ENCODE measurements at places on chromosomes 2 and 18. TPM values are rescaled to one million over a fixed set of nuclear protein-coding genes. Genes with fewer than 3 reads are reported as not detected.

- no peak for DNase-seq
These were observed 116.2 kb downstream of the GAREM1 start for GRCh38 chr18:32354518-32354917.

GRCh38 chr2:8587251-8587791, 94.5 kb upstream of the ID2 start:
- DNase-seq = no peak

- DNase-seq = no peak
These were observed 342.6 kb downstream of the DPP10 start for GRCh38 chr2:114784890-114785583.

DNA sequence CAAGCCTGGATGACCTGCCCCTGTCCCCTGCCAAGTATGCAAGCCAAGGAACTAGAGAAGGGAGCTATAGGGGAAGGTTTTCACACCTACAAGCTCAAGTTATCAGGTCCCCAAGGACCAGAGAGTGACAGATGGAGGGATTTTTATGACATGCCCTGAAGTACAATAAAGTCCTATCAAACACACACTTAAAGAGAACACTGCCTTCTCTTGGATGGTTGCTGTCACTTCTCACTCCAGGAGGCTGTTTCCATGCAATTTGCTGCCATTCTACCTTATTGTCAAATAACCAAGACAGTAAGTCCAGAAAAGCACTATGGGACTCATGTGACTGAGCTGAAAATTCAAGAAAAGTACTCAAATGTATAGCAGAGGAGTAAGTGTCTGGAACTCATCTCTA, 76.6 kb upstream of the DDX18 start:
- DNase-seq = no peak

The IL18R1 gene
- total RNA-seq = 1.0 TPM

The CDK5R2 gene
- not detected for total RNA-seq

DNA sequence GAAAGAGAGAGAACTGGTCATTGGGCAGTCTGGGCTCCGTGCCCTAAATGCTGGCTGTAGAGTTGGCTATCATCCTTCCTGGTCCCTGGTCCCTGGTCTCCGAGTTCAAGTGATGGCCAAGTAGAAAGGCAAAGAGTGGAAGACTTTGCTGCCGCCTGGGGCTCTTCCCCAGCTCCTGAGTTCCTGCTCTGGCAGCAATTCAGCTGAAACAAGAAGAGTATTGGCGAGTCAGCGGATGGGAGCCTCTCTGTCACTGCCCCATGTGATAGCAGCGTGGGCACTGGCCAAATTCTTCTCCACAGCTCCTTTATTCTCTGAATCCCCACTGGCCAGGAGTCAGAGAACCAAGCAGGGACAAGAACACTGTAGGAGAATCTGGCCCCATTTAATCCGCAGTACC, 351.0 kb upstream of the POU3F3 start:
- DNase-seq = no peak

The DLGAP1 gene
- total RNA-seq = not detected

The TNFRSF11A gene
- 1.1 TPM for total RNA-seq

The ANKRD53 gene
- total RNA-seq = 0.54 TPM

DNA sequence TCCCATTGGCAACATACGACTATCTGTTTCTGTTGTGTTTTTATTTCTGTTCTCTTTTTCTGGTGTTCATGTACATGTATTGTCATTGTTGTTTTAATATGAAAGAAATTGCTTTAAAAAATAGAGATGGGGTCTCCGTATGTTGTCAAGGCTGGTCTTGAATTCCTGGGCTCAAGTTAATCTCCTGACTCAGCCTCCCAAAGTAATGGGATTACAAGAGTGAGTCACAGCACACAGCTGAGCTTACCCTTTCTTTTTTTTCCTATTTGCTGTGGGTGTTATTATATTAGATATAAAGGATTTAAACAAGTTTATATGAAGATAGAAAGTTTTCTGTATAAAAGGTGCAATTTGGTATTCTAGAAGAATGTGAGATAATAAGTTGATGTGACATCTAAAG, 554.6 kb downstream of the DSC3 start:
- no peak for DNase-seq

The ANKRD30BL gene
- total RNA-seq = not detected

The CRYGD gene
- not detected for total RNA-seq

DNA sequence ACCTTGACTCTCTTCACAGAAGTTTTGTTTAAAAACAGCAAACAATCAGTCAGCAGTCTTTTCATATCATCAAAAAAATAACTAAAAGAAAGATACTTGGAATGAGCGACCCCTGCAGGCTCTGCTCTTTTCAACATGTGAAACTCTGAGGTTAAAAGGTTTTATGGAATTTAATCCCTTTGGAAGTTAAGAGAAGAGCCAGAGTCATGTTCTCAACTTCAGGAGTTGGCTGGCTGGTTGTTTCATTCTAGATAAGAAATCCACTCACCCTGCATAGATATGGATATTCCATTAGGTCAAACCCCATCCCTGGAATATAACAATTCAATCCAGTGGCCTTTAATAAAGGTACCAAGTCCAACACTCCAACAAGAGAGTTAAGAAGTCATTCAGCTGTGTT, 115.6 kb upstream of the RMDN2 start:
- DNase-seq = no peak

The DCDC2C gene
- not detected for total RNA-seq

GRCh38 chr2:122565364-122565763, 809.9 kb downstream of the TSN start:
- no peak for DNase-seq

DNA sequence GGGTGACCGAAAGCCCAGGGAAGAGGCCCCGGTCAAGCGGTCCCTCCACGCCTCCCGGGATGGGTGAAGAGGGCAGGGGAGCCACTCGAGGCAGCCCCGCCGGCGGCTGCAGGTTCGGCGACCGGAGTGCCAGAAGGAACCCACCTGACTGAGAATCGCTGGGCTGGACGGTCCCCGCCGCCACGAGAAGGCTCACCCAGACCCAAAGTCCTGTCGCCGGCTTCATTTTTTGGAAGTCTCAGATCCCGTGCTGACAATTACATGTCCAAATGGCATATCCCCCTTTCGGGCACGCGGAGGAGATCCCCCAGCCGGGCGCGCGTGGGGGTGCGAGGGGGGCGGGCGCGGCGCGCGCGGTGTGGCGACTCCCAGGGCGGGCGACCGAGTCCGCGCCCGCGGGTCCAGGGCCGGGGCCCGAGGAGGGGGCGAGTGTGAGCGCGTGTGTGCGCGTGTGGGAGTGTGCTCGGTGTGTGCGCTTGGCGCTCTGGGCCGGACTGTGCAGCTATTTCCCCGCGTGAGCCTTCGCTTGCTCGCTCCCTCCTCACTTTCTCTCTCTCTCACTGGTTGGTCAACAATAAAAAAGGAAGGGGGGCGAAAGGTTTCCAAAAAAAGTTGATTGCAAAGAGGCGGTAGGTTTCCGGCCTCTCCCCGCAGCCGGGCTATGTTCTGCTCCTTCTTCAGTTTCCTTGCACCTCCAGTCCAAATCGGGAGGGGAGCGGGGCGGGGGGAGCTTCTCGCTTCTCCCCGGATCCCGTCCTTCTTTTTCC, at the start of gene ERBB4:
TSS of gene ERBB4 (minus strand) at position 498 of the 767 bp plus-strand sequence. CDS start at position 226, 272 bp downstream.
- peak; percentile 53 for DNase-seq

The CNRIP1 gene
- 12.5 TPM for total RNA-seq

- DNase-seq = no peak
These were observed 401.0 kb downstream of the IRS1 start for GRCh38 chr2:226398580-226398979.

DNA sequence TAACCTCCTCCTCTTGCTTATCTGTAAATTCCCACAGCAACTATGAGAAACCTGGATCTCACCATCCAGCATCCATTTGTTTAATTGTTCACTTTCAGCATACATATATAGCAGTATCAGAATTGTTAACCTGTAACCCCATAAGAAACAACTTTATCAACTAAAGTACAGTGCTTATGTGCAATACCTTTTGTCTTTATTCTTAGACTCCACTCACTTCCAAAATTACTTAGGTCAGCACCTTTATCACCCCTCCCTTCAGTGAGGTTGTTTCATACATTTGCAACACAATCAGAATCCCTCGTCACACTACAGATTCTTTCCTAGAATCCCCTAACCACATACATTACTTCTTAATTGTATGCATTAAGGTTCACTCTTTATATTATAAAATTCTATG, 225.9 kb upstream of the NCKAP5 start:
- DNase-seq = no peak

The ASB18 gene
- 4.6 TPM for total RNA-seq

The POTEJ gene
- not detected for total RNA-seq

GRCh38 chr2:128618642-128619041, 300.0 kb upstream of the HS6ST1 start:
- DNase-seq = no peak

DNA sequence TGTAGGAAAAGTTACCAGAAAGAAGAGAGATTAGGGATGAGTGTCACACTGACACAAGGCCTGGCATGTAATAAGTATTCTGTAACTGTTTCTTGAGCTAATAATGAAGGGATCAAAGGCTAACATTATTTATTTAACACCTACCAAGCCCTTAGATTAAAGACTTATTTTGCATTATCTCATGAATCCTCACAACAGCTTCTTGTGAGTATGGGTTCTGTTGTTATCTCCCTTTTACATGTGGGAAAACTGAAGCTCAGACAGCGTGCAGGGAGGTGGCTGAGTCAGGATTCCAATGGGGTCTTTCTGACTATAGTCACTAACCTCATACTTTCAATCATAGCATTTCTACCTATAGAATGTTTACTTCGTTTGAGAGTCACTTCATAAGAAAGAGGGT, 79.0 kb upstream of the PROKR1 start:
- DNase-seq = no peak

DNA sequence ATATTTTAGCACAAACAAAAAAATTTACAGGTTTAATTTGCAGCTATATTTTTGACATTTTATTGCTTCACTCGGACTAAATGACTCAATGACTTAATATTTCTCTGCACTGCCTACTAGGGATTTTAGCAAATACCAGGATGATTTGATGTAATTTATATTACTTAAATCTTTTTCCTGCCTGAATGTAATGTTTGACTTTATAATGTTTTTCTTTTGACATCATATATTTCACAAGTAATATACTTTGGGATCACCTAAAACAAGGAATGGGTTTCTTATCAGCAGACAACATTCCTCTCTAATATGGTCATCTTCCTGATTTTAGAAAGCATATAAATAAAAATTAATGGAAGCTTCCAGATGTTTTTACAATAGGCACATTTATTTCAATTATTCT, 253.2 kb upstream of the EPC2 start:
- no peak for DNase-seq

All from Right ventricle myocardium inferior (tissue), 1 donor.